Muscle of leg (tissue), 16 donors: ENCODE measurements at places on chromosomes 2 and 18. TPM values are rescaled to one million over a fixed set of nuclear protein-coding genes. Genes with fewer than 3 reads are reported as not detected.

DNA sequence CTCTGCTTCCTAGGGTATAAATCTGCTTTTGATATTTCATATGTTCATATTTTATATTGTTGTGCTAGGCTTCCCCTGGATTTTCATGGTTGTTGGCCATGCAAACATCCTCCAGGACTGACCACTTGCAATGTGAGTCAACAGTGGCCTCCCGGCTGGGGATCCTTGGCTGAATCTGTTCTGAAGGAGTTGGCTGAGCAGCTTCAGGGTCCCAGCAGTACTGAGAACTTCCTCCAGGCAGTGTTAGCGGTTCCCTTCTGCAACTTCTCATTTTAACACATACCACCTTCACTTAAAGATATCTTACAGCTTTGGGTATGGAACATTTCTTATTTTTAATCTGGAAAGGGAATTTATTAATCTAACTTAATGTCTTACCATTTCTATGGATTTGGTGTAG, 122.1 kb downstream of the DTNB start:
- H3K4me3 ChIP-seq: no peak overlapping the region
- DNase-seq: no peak
- no peak overlapping the region for H3K27ac ChIP-seq
- H3K36me3 ChIP-seq: no peaks in the 10 kb centered on the region
- H3K4me1 ChIP-seq: peaks cover 4% of the 10 kb centered on the region

GRCh38 chr18:51936115-51936514, 403.9 kb upstream of the DCC start:
- H3K27ac ChIP-seq: no peak overlapping the region
- H3K4me3 ChIP-seq: no peak overlapping the region

GRCh38 chr2:9663008-9663879, 32.4 kb upstream of the YWHAQ start:
- no peaks in the 10 kb centered on the region for H3K27me3 ChIP-seq
- no peak for DNase-seq
- H3K27ac ChIP-seq: no peak overlapping the region
- H3K36me3 ChIP-seq: no peaks in the 10 kb centered on the region
- no peak overlapping the region for H3K4me3 ChIP-seq

DNA sequence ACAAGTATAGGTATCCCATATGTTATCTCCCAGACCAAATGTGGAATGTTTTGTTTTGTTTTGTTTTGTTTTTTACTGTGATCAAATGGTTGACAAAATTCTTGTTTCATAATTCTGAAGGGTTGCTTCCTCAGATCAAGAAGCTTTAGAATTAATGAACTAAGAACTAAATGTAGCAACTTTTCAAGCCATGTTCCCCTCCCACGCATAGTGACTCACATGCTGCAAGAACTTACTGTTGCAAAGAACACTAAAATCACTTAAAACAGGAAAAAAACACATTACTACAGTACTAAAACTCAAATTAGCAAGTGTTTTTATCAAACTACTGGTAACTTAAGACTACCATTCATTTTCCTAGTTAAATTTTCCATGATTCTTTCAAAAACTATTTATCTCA, 30.6 kb downstream of the HNRNPLL start:
- H3K4me3 ChIP-seq: no peak overlapping the region
- H3K27ac ChIP-seq: no peak overlapping the region
- peaks cover 17% of the 10 kb centered on the region for H3K36me3 ChIP-seq
- no peaks in the 10 kb centered on the region for H3K27me3 ChIP-seq
- DNase-seq: no peak
- no peaks in the 10 kb centered on the region for H3K4me1 ChIP-seq

- peak overlapping the region; percentile 94 for H3K27ac ChIP-seq
- H3K36me3 ChIP-seq: no peaks in the 10 kb centered on the region
- no peak overlapping the region for H3K4me3 ChIP-seq
- peak; percentile 86 for DNase-seq
These were observed 387.6 kb upstream of the TNP1 start for GRCh38 chr2:217247476-217247875.

DNA sequence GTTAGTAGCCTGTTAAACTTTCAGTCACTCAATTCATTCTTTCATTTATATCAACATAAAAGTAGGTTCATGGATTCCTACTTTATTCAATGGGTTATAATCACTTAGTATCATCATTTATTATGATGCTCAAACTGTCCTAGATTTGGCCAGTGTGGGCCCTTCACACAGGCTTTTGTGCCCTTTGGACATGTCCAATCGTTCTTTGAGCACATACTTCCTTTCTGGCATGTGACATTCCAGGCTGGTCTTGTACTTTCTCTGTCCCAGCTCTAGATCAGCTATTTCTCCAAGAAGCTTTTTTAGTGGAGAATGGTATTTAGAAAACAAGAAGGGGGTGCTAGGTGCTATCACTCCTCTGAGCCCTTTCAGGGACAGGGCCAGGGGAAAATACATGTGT, 11.5 kb downstream of the POLR1A start:
- H3K36me3 ChIP-seq: peaks cover 34% of the 10 kb centered on the region
- DNase-seq: no peak
- no peaks in the 10 kb centered on the region for H3K27me3 ChIP-seq
- H3K4me1 ChIP-seq: no peaks in the 10 kb centered on the region
- H3K4me3 ChIP-seq: no peak overlapping the region

GRCh38 chr18:49041435-49042245, 90.9 kb upstream of the SMAD7 start:
- no peak overlapping the region for H3K4me3 ChIP-seq
- no peaks in the 10 kb centered on the region for H3K27me3 ChIP-seq
- H3K27ac ChIP-seq: no peak overlapping the region
- H3K36me3 ChIP-seq: peaks cover 26% of the 10 kb centered on the region

The ERFE gene
- total RNA-seq: 6.1 TPM

The TUBA4B gene
- total RNA-seq: 0.04 TPM

The ING5 gene
- 24.9 TPM for total RNA-seq

The GULP1 gene
- 32.8 TPM for total RNA-seq
